ENCODE measurements at places on chromosomes 11 and 22.
A peak's percentile ranks its signal among the peaks of the same experiment; 100 is the strongest.

- no peak for DNase-seq
Measured at GRCh38 chr11:125102025-125102424, 9.4 kb downstream of the TMEM218 start.

DNA sequence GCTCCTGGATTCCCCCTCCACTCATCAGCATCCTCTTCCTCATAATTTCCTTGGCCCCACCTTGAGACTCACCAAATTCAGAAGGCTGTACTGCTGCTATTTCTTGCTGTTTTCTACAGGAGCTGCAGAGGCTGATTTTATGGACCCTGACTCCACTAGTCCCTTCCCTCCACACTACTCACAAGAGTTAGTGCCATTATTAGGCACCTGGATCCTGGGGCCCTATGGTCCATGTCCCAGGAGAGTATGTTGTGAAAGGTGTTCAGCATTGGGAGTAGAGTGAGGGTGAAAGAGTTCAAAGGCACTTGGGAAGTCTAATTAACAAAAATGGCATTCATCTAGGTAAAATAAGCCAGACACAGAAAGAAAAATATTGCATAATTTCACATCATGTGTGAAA, at the start of gene OR56A4:
OR56A4 (minus strand) TSS at position 101 of the 400 bp plus-strand sequence. CDS start 3,954 bp downstream, outside the sequence.
- no peak for DNase-seq

GRCh38 chr11:67079065-67079705, 22.5 kb downstream of the RHOD start:
- DNase-seq, result no peak

- DNase-seq, result no peak
Measured at GRCh38 chr11:77156396-77157195, 28.6 kb downstream of the MYO7A start.

- no peak for DNase-seq
Measured at GRCh38 chr11:77833302-77833701, 12.4 kb downstream of the AAMDC start.

GRCh38 chr11:117933930-117934329, 4.7 kb upstream of the TMPRSS13 start:
- DNase-seq, result no peak

- no peak for DNase-seq
Measured at GRCh38 chr22:36282328-36282831, 29.4 kb downstream of the APOL1 start.

DNA sequence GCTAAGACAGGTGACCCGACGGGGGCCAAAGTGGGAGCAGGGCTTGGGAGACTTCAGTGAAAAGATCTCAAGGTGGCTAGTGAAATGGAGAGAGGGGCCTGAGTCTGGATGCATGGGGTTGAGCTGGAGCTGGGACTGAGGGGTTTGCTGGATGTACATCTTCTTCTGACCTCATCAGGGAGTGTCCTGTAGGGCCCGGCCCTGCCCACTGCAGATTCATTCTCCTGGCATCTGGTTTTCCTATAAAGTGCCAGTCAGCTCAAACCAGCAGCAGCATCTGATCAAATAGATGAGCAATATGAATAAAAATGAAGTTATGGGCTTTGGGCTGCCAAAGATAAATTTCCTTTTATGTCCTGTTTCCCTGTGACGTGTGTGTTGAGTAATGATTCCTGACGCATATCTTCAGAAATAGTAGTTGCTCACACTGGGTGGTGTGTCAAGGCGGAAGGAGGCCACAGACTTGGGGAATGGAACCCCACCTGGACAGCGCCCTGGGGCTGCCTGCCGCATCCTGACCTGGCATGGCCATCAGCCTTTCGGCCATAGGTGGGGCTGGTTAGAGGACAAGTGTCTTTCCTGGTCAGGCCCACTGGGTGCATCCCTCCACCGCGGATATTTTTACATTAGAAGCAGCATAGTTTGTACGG, 135.4 kb downstream of the OSBP2 start:
- peak; percentile 92 for DNase-seq

DNA sequence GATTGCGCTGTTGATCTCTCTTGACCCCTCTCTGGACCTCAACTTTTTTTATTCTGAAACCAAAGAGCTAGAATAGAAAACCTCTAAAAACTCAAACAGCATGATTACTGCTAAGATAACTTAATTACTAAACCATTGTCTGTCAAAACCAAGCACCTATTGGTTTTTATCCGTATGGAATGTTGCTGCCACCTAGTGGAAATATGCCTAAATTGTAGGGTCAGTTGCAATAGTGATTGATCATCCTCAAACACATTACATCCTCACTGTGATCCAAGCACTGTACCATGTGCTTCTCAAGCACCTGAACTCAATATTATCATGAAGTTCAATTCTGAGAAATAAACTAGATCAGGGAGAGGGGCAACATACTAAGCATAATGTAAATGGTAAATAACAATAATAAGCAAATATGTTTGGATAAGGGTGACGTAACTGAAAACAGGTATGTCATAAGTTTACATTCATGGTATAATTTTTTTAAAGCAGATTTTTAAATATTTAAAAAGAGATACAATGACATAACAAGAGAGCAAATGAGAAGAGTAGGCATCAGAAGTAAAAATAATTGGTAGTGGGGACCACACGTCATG, 3.8 kb upstream of the OR5A2 start:
- peak; percentile 24 for DNase-seq

DNA sequence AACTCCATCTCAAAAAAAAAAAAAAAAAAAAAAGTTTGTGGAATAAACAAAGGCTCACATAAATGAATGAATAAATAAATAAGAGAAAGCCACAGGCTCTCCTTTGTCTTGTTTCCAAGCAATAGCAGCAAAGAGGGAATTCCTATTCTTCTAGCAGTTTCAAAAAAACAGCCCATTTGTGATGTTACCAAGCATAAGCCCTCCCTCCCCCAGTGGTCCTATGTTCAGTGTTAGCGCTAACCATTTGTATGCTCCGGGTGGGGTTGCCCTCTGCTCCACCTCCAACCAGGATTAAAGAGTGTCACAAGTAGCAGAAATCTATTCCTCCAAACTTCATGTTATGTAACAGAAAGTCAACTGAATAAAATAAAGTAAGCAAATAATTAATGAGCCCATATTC, 1215.0 kb upstream of the TENM4 start:
- DNase-seq, result no peak

Data from HS-27A (cell line).